ENCODE measurements at places on chromosomes 16 and 17. TPM values are rescaled to one million over a fixed set of nuclear protein-coding genes. Genes with fewer than 3 reads are reported as not detected.

Gene RSPRY1
- 32.3 TPM for total RNA-seq

Gene KRT33A
- total RNA-seq: not detected

Gene CHRNE
- 0.51 TPM for total RNA-seq

Gene ABCC11
- total RNA-seq: under 0.01 TPM

Gene CXCL16
- total RNA-seq: 3.3 TPM

Gene TBC1D26
- total RNA-seq: not detected

Gene CASKIN1
- total RNA-seq: under 0.01 TPM

Gene ABCA10
- total RNA-seq: 4.2 TPM

Gene TCAP
- 3.8 TPM for total RNA-seq

Gene RAMP2
- total RNA-seq: 5.3 TPM

Gene ZNF23
- 5.5 TPM for total RNA-seq

Gene NPIPA8
- 1.5 TPM for total RNA-seq

Gene TRAP1
- 63.9 TPM for total RNA-seq

Gene BAIAP3
- total RNA-seq: 0.12 TPM

Gene TP53TG3F
- not detected for total RNA-seq

Gene KLHL10
- not detected for total RNA-seq

Gene CTF1
- 2.9 TPM for total RNA-seq

Gene KRT32
- not detected for total RNA-seq

Gene TNS4
- total RNA-seq: not detected

Gene UNC45B
- total RNA-seq: not detected

Gene NPIPB12
- total RNA-seq: 3.3 TPM

Gene KIF18B
- total RNA-seq: 0.77 TPM

Gene SAMD14
- 3.2 TPM for total RNA-seq

Gene FOXJ1
- total RNA-seq: not detected

Gene CRLF3
- total RNA-seq: 5.8 TPM

Gene SLC13A5
- total RNA-seq: under 0.01 TPM

Gene STH
- not detected for total RNA-seq

Gene BCL6B
- total RNA-seq: 0.35 TPM

Gene IFI35
- total RNA-seq: 28.4 TPM

Gene SLC38A7
- total RNA-seq: 22.5 TPM

Gene KRTAP9-2
- not detected for total RNA-seq

Gene CD300LG
- not detected for total RNA-seq

Measured in pericardium fibroblast (primary cell).